ENCODE measurements at places on chromosomes 4 and X. TPM values are rescaled to one million over a fixed set of nuclear protein-coding genes. Genes with fewer than 3 reads are reported as not detected.

The GAGE12H gene
- not detected for total RNA-seq

DNA sequence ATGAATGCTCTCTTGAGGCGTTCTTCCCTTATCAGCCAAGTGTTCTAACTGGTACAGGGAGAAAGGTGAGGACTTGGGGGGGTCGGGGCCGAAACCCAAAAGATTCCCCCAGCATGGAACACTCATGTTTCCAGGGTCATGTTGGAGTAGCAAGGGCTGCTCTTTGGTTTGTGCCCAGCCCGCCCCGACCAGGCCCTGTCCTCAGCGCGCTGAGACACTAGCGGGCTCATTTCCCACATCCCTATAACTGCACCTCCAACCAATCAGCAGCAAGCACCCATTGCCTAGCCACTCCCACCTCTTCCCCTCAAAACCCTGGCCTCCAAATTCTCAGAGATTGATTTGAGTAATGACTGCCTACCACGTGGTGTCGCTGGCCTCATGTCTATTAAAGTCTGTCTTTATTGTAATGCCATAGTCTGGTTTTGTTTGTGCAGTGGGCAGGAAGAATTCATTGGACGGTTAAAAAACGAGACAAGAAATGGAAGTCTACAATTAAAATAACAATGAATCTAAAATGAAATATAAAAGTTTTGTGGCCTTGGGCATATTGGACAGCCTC is 1928.4 kb downstream of the STIM2 start:
- H3K4me1 ChIP-seq: no peaks in the 10 kb centered on the region
- no peaks in the 10 kb centered on the region for H3K27me3 ChIP-seq
- DNase-seq: no peak
- no peaks in the 10 kb centered on the region for H3K36me3 ChIP-seq
- no peak overlapping the region for H3K4me3 ChIP-seq

DNA sequence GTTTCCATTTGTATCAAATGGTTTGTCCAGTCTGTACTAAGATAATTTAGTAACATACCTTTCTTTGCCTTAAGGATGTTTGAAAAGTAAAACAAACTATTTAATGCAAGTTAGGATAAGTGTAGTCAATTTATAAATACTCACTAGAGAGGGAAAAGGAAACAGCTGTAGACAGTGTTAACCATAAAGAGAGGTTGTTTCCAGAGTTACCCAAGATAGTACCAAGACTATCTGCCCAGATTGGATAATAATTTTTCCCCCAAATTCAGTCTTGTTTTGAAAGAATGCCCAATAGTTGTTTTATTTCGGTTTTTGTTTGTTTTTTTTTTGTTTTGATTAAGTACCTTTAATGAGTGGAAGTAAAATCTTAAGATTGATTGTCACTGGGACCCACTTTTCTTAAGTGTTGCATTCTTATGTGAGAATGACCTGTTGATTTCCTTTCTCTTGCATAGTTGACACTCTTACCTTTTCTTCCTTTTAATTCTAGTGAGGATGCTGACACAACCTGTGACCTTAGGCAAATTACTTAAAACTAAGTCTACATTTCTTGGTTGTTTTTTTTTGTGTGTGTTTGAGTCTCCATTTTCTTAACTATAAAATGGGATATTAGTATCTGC is 12.8 kb downstream of the AFF1 start:
- no peak for DNase-seq
- H3K27ac ChIP-seq: peak overlapping the region; percentile 7
- H3K4me3 ChIP-seq: no peak overlapping the region
- H3K36me3 ChIP-seq: peaks cover 6% of the 10 kb centered on the region
- H3K27me3 ChIP-seq: no peaks in the 10 kb centered on the region
- peaks cover 26% of the 10 kb centered on the region for H3K4me1 ChIP-seq

GRCh38 chr4:160864253-160864652 is 1299.5 kb downstream of the FSTL5 start:
- H3K36me3 ChIP-seq: no peaks in the 10 kb centered on the region
- H3K27ac ChIP-seq: no peak overlapping the region
- DNase-seq: no peak
- H3K27me3 ChIP-seq: no peaks in the 10 kb centered on the region
- H3K4me1 ChIP-seq: no peaks in the 10 kb centered on the region

DNA sequence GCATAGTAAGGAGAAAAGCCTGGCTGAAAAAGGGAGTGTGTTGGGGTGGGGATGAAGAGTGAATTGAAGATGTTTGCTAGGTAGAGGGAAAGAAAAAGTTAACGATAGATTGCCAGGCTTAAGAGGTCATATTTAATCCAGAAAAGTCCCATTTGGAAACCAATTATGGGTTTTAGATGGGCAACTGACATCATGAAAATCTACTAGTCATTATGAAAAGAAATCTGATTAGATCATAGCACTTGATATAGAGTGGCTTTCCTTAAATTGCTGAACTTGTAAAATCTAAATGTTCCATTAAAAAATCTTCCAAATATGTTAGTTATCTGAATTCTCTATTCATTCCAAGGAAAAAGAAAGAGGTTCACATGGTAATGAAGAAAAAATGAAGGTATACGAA is 37.5 kb upstream of the IL21 start:
- H3K36me3 ChIP-seq: no peaks in the 10 kb centered on the region
- no peaks in the 10 kb centered on the region for H3K27me3 ChIP-seq
- no peaks in the 10 kb centered on the region for H3K4me1 ChIP-seq
- H3K4me3 ChIP-seq: no peak overlapping the region

The MYOZ2 gene
- 770 TPM for total RNA-seq
